NCI-H2107 (cell line): ENCODE measurements at places on chromosomes 3 and 15.

DNA sequence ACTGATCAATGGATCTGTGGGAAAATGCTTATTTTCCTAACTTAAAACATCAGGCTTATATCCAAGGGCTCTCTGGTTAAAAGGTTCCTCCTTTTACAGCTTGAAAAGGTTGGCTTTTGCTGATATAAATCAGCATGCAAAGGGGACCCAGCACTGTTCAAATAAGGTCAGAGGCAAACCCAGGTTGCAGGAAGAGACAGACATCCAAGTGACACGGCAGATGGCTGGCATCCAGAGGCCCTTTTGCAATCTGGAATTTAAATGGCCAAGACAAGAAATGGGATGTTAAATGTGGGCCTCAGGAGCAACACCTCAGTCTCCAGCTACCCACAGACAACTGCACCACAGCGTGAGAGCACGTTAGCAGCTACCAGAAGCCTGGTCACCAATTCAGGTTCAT lies 6.3 kb downstream of the SH3BP5 start:
- no peak for DNase-seq

DNA sequence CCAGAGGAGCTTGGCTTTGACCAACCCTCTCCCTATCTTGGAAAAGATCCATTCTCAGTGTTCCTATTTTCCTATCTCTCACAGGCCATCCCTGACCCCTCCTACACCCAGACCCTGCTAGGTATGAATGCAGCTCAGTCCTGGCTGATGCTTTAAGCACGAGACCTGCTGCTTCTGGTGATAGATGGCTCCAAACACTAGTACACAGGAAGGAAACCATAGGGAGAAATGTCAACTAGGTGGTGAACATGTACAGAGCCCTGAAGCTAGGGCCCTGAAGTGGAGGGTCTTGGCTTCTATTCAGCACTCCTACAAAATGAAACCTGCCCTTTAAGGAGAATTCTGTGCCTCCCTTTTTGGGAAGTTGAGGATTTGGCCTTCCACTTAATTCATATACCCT lies 47.4 kb upstream of the MANF start:
- DNase-seq = no peak

GRCh38 chr3:10397879-10398278 lies 77.0 kb upstream of the SEC13 start:
- no peak for DNase-seq

- DNase-seq = no peak
These were observed 323.4 kb downstream of the CHST2 start for GRCh38 chr3:143442814-143443447.

- no peak for DNase-seq
These were observed 3.1 kb upstream of the ABHD6 start for GRCh38 chr3:58234516-58234931.

DNA sequence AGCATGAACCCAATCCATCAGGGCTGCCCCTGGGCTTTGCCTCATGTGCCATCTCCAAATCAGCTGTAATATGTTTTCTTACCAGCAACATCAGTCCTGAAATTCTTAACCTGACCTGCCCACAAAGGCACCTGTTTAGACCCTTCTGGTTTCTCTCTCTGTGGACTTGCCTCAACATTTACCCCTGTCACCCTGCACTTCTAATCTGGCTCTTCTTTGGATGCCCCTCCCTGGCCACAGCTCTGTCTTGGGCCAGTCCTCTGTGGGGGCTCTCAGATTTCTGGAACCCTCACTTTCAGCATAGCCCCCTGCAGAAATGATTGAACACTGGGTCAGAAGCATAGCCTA lies 168.7 kb upstream of the STAC start:
- no peak for DNase-seq

- DNase-seq = no peak
These were observed 59.4 kb downstream of the DAPK2 start for GRCh38 chr15:63986751-63987341.

GRCh38 chr3:48222616-48223513 lies at the start of gene CAMP:
TSS of gene CAMP (plus strand) at chr3:48223495. CDS start at chr3:48223512, 17 bp downstream.
- no peak for DNase-seq

GRCh38 chr3:117195034-117195433 lies 485.5 kb downstream of the TUSC7 start:
- DNase-seq = no peak

DNA sequence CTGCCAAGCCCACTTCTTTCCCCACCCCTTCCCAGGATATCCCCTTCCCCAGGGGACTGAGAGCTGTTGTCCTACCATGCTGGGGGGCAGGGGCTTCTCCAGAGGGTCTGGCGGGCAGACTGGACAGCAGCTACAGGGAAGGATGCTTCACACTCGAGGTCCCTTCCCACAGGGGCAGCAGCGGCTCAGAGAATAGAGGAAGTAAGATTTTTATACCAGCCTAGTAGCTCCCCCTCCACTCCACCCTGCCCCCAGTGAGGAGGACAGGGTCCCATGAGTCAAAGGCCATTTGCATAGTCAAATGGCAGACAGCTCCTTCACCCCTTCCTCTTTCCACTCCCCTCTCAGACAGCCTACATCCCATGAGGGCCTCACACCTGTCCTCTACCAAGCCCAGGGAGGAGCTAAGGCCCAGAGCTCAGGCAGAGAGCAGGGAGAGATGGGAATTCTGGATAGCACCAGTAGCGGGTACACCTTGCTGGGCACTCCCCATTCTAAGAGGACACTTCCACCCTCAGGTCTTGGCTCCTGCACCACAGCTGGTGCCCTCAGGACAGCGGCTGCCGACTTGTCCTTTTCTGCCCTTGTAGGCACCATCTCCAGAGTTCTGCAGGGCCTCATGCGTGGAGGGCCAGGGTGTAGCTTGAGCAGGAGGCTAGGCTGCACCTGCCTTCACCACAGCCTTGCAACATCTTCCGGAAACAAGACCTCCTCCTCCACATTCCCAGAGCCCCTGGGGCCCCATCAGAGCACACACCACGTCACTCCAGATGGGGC lies at the start of gene TLR9:
TSS of gene TLR9 (minus strand) at position 194 of the 777 bp plus-strand sequence. CDS start at position 78, 116 bp downstream.
- no peak for DNase-seq

GRCh38 chr3:144295613-144296012 lies 324.0 kb downstream of the DIPK2A start:
- no peak for DNase-seq

DNA sequence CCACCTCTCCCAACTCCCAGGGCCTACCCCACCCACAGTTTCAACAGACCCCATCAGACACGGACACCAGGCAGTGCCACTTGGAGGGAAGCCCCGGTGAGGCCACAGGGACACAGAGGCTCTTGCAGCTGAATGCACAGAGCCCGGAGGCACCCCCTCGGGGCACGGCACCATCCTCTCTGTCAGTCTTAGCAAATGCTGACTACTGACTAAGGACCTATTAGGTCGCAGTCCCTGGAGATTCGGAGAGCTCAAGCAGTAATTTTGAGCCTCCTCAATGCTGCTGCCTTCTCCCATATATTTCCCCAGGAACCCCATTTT lies 79.9 kb downstream of the VGLL4 start:
- DNase-seq = no peak

- no peak for DNase-seq
These were observed at the start of gene HRH1 for GRCh38 chr3:11154036-11154952. TSS of gene HRH1 (plus strand) at chr3:11154493. CDS start at chr3:11259038, 104,545 bp downstream.

DNA sequence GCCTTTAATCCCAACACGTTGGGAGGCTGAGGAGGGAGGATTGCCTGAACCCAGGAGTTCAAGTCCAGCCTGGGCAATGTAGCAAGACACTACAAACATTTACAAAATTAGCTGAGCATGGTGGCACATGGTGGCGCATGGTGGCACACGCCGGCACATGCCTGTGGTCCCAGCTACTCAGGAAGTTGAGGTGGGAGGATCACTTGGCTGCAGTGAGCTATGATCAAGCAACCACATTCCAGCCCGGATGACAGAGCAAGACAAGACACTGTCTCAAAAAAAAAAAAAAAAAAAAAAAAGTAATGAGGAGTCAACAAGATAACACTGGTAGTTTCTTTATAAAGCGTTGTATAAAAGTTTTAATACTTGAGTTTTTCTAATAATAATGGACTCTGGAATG lies 10.1 kb downstream of the FEZF2 start:
- DNase-seq = no peak

GRCh38 chr3:47428662-47429061 lies 47.1 kb downstream of the SCAP start:
- no peak for DNase-seq

DNA sequence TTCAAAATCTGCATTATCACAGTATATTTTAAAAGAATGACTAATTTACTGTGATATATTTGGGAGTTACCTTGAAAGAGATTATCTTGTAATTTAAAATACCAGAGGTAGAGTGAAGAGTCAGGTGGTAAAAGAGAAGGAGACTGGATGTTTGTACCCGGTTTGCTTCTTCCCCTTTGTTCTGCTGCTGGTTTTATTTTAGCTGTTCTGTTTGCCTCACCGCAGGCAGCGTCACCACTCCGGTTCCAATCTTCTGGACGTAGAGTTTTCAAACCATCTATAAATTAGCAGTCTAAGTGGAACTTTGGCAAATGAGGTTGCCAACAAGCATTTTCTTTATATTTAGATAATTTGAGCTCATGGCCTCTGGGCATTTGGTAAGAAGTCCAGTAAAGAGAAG lies 38.2 kb downstream of the PPARG start:
- DNase-seq = no peak

- DNase-seq = no peak
These were observed 575.0 kb upstream of the SGO1 start for GRCh38 chr3:20760981-20761380.

DNA sequence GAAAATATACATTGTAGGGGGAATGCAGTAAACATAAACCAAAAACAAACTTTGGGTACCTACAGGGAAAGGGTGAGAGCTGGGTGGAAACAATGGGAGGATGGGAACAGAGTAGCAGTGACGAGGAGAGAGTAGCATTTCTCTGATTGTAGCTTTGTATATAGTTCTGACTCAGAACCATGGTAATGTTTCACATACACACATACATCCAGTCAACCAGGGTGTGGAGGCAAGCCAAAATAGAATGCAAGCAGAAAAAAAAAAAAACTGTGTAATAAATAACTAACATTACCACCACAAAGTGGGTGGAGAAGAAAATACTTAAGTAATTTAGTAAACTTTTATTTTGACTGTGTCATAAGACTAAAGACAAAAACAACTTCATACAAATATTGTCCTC lies 27.2 kb downstream of the BCL2A1 start:
- no peak for DNase-seq

- DNase-seq = no peak
These were observed 39.9 kb downstream of the SCN5A start for GRCh38 chr3:38609386-38610111.

DNA sequence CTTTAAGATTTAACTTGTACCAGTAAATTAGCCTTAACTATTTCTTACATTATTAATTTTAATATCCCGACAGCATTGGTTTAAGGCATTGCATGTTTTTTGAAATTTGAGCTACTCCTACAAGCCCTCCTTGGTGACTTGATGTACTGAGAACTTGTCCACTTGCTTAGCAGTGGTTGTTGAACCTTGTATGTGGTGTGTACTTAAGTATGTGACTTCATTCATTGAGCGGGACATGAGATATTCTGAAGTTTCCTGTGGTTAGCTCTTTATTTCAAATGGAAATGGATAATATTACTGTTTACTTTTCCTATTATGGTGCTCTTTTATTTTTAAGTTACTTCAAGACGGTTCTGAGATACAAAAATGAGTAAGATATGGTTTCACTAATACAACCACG lies 3.6 kb upstream of the COL6A5 start:
- no peak for DNase-seq

DNA sequence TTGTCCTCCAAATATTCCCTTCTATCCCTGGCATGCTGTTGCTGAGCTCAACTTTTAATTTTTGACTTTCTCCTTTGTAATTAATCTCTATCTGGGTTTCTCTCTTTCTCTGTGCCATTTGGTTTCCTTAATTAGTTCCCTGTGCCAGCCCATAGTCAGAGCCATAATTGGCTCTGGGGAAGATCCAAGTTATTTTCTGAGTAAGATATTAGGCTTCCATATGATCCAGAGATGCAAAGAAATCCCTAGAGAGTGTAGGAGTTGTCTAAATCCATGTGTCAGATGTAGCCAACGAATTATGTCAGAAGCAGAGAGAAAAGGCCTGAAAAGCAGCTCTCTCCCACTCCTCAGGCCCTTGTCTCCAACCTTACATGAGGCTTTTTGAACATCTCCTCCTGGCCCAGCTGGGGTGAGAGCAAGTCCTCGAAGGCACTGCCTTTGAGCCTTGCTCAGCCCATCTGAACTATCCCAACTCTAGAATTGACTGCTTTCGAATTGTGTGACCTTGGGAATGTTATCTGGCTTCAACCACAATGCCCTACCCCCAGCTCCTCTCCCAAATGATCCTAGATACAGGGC lies 46.4 kb downstream of the MOBP start:
- no peak for DNase-seq

GRCh38 chr15:88663141-88663621 lies 24.4 kb downstream of the ISG20 start:
- DNase-seq = no peak

DNA sequence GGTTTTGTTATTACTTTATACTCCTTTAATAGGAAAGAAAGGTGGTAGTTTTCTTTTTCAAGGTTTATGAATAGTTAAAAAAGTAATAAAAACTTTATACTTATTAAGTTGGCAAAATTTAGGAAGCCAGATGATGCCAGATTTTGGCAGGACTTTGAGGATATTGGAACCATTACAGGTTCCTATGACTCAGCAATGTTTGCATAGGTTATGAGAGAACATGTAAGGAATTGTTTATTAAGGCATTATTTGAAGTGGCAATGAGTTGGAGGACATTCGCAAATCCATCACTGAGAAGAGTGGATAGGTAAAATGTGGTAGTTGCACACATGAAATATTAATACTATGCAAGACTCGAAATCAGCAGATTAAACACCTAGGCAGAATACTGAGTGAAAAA lies 29.9 kb downstream of the CDAN1 start:
- DNase-seq = no peak

DNA sequence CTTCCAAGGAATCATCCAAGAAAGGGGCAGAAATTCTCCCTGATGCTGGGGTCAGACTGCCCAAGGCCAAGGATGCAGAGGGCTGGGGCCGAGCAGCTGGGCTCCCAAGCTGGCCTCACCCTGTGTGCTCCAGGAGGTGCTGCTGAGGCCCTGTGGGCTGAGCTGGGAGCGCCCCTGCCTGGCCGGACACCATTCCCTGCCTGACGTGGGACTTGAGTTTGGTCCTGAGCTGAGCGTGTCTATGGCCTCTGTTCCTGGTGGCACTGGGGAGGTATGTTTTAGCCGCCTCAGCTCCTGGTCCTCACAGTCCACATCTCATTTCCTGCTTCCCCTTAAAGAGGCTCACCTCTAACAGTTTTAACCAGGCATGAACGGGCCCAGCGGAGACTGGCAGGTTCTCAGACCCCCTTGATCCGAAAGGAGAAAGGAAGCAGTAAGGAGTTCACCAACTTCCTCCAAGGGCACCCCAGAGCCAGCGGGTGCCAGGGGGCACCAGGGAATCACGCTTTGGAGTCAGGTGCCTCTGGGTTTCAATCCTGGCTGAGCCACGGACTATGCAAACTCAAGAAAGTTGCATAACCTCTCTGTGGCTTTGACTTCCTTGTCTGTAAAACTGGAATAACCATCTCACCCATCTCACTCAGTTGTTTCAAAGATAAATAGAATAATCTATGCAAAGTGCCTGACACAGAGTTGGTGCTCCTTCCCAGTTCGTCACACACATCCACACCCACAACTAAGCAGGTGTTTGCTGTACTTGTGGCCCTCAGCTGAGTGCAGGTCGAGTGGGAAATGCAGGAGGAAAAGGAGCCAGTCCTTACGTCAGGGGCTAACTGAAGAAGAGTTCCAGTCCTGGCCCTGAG lies 48.6 kb downstream of the SLC12A8 start:
- DNase-seq = no peak
